ENCODE measurements at places on chromosomes 6 and 20.

DNA sequence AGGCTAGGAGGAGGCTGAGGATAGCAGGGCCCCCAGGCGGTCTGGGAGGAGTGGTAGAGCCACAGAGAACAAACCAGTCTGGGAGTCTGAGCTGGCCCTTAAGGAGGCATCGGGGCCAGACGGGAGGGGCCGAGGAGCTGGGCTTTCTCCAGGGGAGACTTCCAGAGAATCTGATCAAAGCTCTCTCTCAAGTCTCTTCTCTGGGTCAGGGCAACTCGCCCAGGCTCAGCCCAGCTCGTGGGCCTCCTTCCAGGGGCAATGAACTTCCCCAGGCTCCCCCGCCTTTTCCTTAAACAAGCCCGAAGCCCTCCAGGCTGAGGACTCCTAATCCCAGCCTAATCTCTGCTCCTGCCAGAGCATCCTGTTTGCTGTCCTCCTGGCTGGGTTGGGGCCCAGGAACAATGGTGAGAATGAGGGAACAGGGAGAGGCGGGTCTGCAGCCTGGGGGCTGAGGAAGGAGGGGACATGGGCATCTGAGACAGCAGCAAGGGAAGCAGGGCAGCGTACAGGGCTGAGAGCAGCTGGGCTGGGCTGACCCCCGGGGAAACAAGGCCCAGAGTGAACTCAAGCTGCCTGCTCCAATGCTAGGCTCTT, 173.6 kb downstream of the ANKRD60 start:
- DNase-seq = no peak

- DNase-seq = no peak
Measured at GRCh38 chr6:68559070-68559469, 76.0 kb upstream of the ADGRB3 start.

DNA sequence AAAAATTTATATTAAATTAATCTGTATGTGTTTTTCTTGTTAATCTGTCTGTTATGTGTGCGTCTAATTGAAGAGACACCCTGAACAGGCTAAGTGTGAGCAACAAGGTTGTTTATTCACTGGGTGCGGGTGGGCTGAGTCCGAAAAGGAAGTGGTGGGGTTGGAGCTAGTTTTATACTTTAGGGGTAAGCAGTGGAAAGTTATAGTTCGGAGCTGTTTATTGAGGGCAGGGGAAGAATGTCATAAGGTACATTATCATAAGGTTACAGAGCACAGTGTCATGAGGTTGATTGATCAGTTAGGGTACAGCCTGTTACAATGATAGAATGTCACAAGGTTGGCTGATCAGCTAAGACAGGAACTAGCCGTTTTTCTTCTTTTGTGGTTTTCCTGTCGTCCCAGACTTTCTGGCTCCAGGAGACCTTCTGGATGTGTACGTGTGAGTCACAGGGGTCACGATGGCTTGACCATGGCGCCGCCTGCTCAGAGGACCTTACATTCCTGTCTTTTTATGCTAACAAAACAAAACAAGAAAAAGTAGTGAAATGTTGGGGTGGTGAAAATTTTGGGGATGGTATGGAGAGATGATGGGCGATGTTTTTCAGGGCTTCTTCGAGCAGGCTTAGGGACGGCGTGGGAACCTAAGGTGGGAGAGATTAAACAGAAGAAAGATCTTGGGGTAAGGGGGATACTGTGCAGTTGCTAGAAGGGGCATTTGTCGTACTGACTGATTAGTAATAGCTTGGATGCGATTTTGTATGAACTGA, 754.0 kb upstream of the ADGRB3 start:
- DNase-seq = no peak

DNA sequence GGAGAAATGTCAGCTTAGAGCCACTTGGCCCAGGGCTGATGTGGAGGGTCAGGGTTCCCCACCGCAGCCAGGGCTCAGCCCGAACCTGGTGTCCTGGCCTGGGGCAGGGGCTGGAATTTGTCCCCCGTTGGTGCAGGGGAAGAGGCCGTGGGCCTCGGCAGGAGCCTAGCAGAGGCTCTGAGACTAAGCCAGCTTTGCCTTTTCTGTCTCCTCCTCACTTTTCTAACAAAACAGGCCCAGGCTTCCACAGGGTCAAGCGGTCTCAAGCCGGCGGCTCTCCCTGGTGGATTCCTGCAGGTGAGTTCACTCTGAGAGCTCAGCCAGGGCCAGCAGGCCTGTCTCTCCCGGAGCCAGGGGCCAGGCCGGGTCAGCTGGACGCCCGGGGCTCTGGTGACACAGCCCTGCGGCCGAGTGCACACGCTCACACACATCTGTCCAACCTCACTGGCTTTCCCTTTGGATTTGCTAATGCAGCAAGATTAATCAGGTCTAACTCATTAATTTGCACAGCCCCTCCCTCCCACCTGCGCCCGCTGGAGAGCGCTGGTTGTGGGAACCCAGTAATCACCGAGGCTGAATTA, 2.9 kb upstream of the CHRNA4 start:
- DNase-seq = no peak

DNA sequence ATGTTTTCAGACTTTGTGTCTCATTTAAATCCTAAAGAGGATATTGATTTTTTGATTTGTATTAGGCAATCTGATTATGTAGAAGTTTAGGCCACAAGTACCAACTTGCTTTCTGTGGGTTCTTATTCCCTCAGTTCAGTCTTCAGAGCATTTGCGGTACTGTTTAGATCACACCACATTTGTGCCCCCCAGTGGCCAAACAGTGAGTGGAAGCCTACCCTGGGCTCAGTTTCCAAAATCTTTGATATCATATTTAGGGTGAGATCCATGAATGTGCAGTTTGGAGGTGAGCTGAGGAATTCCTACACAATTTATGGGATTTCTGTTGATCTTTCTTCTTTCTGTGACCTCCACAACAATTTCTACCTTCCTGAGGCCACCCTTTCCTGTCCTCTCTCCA, 92.3 kb upstream of the FUT9 start:
- no peak for DNase-seq

GRCh38 chr20:62555642-62556420, 80.0 kb upstream of the GATA5 start:
- no peak for DNase-seq

GRCh38 chr6:105359419-105360370, 43.2 kb downstream of the PREP start:
- DNase-seq = no peak

GRCh38 chr6:13357551-13358075, 29.3 kb upstream of the TBC1D7 start:
- no peak for DNase-seq

DNA sequence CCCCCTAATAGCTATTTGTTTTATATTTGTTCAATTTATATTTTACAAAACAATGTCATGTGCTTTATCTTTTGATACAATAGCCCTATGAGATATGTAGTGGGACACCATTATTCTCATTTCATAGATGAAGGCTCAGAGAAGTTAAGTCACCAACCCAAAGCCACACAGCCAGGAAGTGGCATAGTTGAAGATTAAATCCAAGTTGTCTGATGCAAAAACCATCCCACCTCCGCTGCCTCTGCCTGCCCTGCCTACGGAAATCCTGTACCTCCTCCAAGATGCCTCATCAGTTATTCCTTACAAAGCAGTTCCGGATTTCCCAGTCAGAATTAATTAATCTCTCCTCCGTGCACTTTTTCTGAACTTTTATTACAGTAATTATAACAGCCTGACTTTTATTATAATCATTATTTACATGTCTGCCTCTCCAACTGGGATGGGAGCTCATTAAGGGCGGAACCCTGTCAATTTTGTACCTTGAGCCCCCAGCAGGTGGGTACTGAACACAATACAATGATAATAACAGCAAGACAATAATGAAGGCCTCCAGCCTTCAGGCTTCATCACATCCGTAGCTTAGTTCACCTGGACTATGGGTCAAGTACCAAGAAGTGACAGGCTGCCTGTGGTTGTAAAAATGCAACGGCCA, 54.7 kb downstream of the LRFN2 start:
- no peak for DNase-seq

DNA sequence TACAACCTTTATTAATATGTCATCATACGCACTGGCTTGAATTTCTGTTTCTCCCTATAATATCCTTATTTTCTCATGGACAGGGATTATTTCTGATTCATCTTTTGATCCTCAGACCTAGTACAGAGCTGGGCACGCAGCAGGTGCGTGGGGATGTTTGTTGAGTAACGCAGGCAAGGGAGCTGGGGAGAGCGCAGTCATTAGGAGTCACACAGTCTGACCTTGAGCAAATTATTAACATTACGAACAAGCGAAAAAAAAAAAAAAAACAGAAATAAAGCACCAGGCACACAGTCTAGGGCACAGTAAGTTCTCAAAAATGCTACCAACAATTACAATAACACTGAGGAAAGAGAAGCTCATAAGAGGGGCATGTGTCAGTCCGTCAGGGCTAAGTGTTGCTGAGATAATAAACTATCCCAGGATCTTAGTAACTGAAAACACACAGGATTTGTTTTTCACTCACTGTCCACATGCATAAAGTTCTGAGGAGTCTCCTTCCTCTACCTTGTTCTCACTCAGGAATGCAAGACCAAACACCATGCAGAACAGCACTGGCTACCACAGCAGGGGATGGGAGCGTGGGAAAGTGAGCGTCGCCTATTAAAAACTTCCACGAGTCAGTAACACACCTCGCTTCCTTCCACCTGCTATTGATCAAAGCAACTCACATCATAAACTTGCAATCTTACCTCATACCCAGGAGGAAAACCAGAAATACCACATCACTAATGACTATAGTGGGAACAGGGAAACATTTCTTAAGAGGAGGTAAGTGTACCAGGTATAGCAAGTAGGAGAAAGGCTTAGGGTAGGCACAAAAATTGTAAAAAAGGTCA, 56.9 kb downstream of the PDE10A start:
- no peak for DNase-seq

DNA sequence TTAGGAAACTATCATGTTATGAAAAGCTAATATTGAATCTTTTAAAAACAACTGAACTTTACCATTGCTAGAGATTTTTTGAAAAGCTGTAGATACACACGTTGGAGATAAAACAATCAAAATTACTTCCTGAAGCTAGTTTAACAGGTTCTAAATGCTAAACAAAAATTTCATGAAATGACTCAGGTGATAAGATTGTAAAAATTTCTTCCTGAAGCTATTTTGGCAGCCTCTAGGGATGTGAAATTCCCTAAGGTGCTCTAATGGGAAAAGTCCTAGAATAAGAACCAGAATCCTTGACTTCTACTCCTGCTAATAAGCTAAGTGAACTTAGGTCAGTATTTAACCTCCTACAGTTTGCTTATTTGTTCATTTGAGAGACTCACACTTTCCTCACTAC, 8.5 kb downstream of the GCM2 start:
- DNase-seq = no peak

DNA sequence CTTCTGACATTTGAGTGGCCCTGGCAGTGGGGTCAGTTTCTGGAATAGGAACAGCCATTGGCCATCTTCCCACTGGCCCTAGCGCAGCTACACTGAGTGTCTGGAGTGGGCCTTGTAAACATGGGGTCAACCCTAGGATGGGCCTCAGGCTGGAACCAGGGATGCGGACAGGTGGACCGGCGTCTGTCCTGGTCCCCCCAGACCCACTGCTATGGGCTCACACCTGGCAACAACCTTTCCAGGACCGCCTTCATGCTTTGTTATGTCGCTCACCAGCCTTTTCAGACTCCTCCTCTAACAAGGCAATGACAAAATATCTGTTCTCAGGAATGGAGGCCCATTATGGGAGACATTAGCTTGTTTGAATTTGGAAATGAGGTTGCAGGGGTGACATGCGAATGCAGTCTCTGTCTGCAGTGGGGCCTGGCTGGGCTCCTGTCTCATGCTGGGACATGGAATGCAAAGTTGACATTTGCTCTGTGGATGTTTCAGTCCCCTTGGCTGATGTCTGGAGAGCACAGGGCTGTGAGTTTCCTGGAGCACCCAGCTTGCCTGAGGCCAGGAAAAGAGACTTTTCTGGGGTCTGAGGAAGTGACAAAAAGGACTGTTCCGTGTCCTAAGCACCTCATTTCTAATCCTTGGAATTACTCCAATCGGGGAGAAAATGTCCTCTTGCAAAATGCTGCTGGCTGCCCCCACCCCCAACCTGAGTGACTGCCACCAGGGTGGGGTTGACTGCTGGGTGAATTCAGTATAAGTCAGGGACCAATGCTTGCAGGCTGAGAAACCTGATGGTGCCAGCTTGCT, 98.7 kb upstream of the PMEPA1 start:
- DNase-seq = no peak

GRCh38 chr6:80402266-80402665, 295.8 kb downstream of the BCKDHB start:
- no peak for DNase-seq

DNA sequence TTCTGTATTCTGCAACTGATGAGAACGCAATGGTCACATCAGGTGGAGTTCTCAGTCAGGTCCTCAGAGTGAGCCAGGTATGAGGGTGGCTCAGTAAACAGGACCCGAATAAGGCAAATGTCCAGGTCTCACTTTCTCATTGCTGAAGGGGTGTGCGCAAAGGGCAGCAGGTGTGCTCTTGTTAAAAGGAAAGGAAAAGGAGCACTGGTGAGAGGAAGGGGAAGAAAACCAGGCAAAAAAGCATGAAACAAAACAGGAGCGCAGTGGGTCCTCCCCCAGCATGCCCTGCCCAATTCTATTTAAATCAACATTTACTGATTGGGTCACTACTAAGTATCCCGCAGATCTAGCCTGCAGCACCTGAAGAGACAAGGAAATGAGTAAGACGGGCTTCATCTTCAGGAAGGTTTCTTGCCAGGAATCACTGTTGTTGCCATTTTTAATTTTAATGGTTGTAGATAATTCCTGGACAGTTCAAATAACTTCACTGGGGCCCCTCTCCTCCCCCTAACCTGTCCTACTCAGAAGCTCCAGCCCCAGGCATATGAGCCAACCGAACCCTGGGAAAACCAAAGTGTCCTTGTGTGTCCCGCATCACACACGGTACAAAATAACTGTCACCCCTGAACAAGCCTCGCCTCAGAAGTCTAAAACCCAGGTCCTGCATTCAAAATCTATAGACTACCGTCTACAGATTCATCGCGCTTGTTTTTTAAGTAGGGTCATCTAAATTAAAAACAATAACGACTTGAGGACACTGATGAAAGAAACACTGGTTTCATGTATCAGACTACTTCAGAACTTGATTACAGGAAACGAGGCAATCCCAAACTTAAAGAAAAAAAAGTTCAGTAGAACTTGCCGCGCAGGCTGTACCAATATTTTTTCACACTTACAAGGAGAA, 980 bp downstream of the MBOAT1 start:
- no peak for DNase-seq

DNA sequence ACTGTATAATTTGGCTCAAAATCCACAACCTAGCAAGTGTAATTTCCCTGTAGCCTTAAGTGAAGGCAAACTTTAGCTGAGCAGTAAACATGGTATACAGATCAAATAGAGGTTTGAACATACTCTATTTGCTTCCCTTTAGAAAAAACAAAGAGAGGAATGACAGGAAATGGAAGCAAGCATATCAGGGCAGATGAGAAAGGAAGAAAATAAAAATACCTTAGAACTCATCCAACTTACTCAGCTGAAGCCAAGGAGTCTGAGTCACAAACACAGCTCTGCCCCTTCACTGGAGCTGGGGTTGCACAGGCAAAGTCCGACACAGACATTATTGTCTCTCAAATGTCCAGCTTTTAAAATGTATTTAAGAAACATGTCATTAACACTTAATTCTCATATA, 379.9 kb upstream of the IRAK1BP1 start:
- DNase-seq = no peak
